ENCODE measurements at places on chromosomes 13 and 19. TPM values are rescaled to one million over a fixed set of nuclear protein-coding genes. Genes with fewer than 3 reads are reported as not detected.

MED25 gene
- total RNA-seq, result 22.1 TPM

SIGLEC12 gene
- total RNA-seq, result not detected

ZNF829 gene
- 1.8 TPM for total RNA-seq

DHDH gene
- 0.33 TPM for total RNA-seq

ZNF93 gene
- 3.2 TPM for total RNA-seq

SHFL gene
- total RNA-seq, result 6.9 TPM

Measured in airway epithelial cell (primary cell).